ENCODE measurements at places on chromosomes 1 and 21.

GRCh38 chr21:29219165-29219770 lies 79.5 kb upstream of the BACH1 start:
- peak; percentile 88 for DNase-seq

DNA sequence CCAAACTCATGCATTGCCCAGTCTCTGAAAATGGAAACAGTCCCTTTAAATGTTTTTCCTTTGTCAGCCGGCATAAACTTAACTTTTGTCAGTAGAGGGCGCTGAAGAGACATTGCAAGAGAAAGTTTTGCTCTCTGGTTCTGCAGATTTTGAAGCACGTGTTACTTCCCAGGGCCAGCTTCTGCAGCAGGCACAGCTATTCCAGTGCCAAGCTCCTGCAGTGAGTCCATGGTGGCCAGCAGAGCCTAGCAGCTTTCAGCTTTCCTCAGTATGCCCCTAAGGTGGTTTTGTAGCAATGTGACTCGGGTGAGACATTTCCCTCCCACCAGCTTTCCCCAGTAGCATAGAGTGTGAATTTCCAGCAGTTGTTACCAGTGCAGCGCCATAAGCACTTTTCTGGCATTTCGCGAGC lies 2.6 kb upstream of the IFI44L start:
- peak; percentile 63 for DNase-seq

GRCh38 chr21:33022489-33022827 lies 3.3 kb upstream of the OLIG2 start:
- DNase-seq = no peak

GRCh38 chr1:209497729-209498128 lies 85.8 kb upstream of the CAMK1G start:
- DNase-seq = no peak
